NCI-H2029 treated with DMSO at 0.1 percent for 48 hours (cell line): ENCODE measurements at places on chromosomes 3 and 15.

GRCh38 chr15:100704281-100705055 is 102.1 kb downstream of the ASB7 start:
- DNase-seq = no peak

GRCh38 chr3:46699676-46700523 is 1.3 kb upstream of the TMIE start:
- no peak for DNase-seq

GRCh38 chr3:34934660-34935059 is 704.7 kb upstream of the ARPP21 start:
- DNase-seq = no peak

DNA sequence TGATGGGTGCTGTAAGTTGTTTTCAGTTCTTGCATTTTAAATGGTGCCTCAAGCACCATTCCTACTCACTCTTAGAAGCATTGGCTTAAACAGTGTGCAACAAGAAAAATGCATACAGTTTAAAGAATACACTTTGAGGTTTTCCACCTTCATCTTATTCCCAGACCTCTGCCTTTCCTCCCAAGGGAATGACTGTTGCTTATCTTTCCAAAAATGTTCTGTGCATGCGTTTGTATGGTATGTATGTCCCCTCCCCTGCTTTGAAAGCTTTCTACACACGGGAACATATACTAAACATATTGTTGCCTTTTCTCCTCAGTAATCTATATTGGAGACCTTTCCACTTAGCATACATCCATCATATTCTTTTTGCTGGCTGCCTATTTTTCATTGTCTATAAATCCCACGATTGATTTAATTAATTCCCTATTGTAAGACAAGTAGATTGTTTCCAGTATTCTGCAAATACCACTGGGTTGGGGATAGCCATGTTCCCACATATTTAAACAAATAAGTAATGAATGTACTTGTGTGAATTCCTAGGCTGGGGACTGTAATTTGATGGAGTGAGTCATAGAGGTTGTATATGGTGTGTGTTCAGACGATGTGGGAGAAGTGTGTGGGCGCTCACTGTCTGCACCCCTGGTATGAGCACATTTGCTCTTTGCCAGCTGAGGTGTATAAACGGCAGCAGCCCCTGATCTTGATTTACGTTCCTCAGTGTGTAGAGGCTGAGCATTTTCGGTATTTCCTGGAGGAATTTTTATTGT is 5.8 kb downstream of the TRAK1 start:
- no peak for DNase-seq

- DNase-seq = no peak
Measured at GRCh38 chr15:74406992-74407705, 26.6 kb downstream of the SEMA7A start.

DNA sequence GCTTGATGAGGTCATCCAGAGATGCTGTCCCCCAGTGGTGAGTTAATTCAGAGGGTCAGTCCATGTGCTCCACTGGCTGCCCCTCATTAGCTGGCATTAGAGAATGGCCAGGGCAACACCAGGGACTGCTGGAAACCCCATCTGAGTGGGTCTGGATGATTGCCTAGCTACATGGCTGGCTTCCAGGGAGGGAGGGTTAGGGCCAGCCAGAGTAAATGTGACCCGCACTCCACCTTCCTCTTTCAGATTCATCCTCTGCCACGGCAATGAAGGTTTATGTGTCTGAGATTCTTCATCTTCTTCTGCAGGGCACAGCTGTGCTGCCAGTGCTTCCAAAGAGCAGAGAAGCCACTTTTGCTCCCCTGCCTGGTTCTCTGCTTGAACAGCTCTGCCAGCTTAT is 391.9 kb downstream of the OCA2 start:
- DNase-seq = no peak

DNA sequence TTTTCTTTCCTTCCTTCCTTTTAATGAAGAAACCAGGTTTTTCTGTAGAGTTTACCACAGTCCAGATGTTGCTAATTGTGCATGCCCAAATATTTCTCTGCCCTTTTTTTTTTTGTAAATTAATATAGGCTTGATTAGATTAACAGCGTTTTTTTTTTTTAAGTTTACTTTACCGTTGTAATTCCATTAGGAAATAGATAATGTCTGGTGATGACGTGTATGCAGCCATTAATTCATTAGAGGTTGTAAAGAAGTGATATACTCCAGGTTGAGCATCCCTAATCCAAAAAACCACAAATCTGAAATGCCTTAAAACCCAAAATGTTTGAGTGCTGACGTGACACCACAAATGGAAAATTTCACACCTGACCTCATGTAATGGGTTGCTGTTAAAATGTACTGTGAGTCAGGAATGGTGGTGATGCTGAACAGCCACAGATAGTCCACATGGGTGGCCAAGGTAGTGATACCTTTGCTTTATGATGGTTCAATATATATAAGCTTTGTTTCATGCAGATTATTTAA is 43.2 kb downstream of the KNL1 start:
- no peak for DNase-seq

GRCh38 chr3:77456906-77457305 is 417.0 kb downstream of the ROBO2 start:
- no peak for DNase-seq

DNA sequence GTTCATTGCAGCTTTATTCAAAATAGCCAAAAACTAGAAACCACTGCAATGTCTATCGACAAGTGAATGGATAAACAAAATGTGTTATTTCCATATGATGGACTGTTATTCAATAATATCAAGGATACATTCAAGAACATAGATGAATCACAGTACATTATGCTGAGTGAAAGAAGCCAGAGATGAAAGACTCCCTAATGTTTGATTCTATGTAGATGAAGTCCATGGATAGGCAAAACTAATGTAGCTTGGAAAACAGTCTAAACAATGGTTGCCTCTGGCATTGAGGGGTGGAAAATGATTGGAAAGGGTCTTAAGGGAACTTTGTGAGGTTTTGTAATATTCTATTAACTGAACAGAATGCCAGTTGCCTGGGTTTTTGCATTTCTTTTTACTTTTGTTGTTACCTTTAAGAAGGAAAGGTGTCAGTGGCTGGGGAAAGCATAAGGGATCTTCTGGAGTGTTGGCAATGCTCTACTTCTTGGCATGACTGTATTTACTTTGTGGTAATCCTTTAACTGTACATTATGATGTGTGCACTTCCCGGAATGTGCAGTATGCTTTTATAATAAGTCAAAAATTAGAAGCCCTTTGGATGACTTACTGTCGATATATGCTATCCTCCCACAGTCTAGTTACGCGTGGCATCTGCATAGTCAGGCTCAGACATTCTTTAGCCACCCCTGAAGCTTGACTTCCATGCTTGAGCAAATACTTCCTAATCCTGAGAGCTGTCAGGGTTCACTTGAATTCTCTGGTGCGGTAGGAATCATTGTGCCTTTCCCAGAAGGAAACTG is 20.5 kb upstream of the ATP10A start:
- no peak for DNase-seq

DNA sequence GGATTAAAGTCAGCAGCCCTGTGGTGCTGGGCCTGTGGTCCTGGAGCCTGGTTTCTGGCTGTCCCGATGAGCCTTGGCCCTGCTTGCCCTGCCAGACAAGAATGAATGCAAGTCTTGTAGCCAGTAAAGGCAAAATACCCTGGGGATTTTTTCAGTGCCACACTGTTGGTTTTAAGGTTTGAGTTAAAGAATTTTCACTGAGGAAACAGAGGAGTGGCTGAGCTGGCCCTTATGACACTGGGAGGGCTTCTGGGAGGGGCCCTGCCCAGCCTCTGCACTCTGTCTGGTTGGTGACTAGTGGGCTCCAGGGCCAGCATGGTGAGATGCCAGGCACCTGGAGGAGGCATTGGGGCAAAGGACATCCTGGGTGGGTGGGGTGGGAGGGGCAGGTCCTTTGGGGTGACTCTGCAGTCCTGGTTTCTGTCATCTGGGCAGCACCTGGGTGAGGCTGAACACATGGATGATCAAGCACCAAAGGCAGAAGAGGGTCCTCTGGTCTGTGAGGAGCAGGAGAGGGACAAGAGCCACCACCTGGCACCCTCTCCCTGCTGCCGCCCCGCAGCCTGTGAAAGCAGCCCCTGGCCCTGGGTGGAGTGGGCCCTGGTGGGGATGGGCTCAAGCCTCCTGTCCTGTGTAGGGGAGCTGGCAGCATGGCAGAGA is 12.5 kb upstream of the PLA2G4E start:
- DNase-seq = no peak

DNA sequence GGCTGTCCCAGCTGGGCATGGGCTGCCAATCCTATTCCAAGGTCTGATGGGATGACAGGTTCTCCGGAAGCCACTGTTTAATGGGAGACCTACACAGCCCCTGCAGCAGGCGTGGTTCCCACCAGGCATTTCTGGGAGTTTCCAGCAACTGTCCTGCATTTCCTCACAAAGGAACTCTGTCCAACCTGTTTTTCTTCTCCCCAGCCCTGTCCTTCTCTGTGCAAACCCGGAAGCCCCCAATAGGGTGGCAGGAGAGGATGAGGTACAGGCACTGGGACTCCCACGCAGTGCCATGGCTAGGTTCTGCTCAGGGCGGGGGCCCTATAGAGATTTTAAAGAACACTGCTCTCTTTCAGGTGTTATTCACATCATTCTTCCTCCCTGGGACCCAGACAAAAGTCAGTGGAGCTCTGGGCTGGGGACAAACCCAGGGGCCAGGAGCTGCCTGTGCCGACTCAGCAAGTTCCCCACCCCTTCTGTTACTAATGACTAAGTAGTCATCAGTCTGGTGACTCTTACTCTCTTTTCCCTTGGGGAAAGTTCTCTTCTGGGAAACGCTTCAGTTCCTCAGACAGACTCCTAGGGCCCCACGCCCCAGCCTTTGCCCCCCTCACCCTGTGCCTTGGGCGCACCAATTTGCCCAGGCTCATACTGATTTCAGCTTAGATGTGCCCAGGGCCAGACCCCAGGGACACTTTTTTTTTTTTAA is 97.7 kb downstream of the CD47 start:
- DNase-seq = no peak

GRCh38 chr3:99712291-99712954 is 74.0 kb downstream of the COL8A1 start:
- no peak for DNase-seq

DNA sequence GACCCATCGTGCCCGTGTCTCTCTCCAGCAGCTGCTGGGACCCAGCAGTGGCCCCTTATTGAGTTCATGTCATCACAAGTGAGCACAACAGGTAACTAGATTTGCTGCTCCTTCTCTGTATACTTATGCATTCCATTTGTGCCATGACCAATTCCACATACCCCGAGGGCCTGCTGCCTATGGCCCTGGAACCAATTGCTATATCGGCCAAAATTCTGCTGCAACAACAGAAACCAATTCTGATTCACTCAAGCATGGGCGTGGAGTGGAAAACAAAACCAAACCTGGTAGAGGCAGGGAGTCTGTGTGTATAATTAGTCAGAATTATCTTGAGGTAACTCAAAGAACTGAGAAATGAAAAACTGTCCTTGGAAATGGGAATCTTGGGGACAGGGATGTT is 516.6 kb downstream of the EPHB1 start:
- no peak for DNase-seq

- DNase-seq = no peak
Measured at GRCh38 chr3:149833241-149833640, 20.2 kb downstream of the RNF13 start.

GRCh38 chr15:99248000-99248715 is 1.2 kb downstream of the TTC23 start:
- no peak for DNase-seq

DNA sequence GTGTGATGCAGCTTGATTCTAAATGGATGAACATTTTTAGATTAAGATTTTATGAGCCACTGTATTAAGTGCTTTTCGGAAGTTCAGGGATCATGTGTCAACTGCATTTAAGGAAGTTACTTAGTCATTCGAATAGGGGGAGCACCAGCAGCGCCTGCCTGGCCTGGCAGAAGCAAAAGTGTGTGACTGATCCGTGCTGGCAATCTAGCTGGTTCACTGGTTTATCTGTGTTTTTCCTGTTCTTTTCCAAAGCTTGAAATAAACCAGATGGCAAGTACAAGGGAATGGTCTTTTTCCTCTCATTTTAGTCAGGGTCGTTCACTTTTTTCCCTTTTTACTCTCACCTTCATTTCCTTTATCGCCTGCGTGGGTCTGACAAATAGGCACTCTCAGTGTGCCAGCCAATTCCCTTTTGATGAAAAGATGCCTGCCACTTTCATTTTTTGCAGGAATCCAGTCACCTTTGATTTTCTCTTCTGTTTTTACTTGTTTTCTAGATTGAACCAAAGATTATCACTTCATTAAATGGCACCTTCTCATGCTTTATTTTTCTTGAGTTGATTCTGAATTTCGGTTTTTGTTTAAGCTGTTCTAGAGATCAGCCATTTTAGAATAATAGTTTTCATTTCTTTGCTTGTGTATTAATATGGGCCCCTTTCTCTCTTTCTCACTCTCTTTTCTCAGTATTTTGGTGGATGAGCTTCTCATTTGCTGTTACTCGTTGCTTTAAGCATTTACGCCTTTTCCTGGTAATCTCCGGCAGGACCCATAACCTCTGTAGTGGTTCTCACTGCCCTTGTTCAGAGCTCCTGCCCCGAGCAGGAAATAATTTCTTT is 2.8 kb downstream of the ABHD2 start:
- no peak for DNase-seq

DNA sequence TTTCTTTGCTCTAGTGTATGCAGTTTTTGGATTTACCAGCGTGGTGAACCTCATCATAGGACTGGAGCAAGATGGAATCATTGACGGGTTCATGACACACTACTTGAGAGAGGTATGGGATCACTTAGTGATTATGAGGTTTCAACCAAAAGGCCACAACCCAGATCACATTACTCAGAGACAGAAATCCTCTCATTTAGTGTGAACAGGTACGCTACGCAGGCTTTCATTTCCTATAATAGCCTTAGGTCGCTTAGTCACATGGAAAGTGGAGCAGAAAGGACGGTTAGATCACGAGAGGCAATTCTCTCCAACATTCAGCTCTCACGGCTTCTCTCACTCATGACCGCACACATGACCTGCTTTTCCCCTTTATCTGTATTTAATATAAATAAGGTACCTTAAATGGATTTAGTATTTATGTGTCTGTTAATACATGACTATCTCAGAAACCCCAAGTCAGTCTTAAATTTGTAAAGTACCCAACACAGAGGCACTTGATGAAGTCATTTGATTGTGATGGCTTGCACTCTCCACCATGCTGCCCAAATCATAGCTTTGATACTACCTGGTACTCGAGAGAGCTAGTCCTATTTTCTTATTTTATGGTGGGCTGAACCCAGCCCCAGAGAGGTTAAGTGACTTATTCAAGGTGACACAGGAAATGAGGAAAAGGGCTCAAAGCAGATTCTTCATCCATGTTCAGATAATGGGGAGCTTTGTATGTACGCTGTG is 8.6 kb downstream of the TM6SF1 start:
- DNase-seq = no peak

GRCh38 chr15:67765701-67766100 is 59.6 kb upstream of the SKOR1 start:
- no peak for DNase-seq

DNA sequence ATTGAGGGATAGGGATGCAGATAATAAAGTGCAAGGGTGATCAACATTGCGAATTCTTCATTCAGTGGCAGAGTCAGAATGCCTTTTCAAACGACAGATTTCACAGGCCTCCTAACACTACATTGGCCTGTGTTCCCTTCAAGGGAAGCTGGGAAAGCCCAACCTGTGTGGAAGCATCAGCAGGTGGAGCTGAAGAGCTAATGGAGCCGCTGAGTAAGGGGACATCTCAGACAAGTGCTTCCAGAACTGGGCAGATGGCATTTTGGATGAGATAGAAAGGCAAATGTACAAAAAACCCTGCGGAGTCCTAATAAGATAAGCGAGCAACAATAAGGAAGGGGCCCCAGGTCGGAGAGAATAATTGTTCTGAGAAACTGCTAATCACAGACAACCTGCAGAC is 8.5 kb upstream of the SLC24A5 start:
- DNase-seq = no peak

GRCh38 chr3:52402706-52403270 is 42.1 kb downstream of the SEMA3G start:
- no peak for DNase-seq

GRCh38 chr15:73925848-73926218 is 429 bp upstream of the LOXL1 start:
- no peak for DNase-seq
